ENCODE measurements at places on chromosomes 4 and X.

DNA sequence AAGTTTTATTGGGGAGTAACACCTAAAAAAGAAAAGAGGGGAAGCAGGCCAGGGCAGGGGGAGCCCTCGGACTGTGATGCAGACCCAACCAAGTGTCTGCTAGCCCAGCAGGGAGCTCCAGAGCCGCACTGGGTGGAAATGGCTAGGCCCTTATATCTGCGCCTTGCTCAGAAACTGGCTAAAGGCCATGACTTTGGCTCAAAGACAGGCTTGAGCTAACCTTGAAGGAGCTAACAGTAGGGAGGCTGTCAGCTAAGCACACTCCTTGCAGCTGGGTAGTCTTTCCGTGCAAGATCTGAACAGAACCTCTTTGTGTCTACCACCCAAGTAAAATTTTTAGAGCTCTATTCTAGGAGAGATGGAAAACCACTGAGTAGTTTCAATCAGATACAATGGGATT lies 43.0 kb downstream of the SEPSECS start:
- DNase-seq: no peak

- DNase-seq: peak; percentile 39
Measured at GRCh38 chr4:76090241-76090691, 15.8 kb downstream of the ART3 start.

GRCh38 chrX:63747331-63747730 lies 37.7 kb downstream of the ARHGEF9 start:
- no peak for DNase-seq

GRCh38 chr4:86338989-86339388 lies 20.9 kb downstream of the MAPK10 start:
- no peak for DNase-seq

GRCh38 chrX:151370906-151371305 lies 26.1 kb upstream of the VMA21 start:
- DNase-seq: no peak

DNA sequence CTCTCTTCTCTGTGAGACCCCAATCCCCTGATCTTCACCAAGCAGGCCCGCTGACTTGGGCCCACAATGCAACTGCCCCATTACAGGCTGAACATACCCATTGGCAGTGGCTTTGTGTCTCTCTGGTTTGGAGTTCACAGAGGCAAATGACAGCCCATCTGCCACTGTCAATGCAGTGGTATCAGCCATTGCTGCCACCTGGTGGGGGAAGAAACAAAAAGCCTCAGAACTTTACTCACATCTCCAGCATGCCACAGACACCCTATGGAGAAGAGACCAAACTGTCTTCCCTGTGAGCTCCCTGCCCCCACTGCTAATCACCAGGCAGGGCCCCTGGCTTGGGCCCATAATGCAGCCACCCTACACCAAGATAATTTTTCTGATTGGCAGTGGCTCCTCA lies 729.3 kb upstream of the ACTRT1 start:
- peak; percentile 12 for DNase-seq

- no peak for DNase-seq
Measured at GRCh38 chr4:176334066-176334465, 14.3 kb downstream of the SPCS3 start.

GRCh38 chr4:139609647-139610046 lies 53.6 kb upstream of the SETD7 start:
- no peak for DNase-seq

DNA sequence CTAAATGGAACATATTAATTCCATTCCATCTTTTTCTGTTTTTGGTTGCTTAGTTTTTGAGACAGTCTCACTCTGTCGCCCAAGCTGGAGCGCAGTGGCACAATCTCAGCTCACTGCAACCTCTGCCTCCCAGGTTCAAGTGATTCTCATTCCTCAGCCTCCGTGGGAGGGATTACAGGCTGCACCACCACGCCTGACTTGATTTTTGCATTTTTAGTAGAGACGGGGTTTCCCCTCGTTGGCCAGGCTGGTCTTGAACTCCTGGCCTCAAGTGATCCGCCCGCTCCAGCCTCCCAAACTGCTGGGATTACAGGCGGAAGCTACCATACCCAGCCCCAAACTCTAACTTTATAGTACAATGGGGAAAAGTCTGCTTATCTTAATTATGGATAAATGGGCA lies 11.2 kb downstream of the HNRNPD start:
- no peak for DNase-seq

- no peak for DNase-seq
Measured at GRCh38 chr4:41999321-41999720, 9.0 kb downstream of the SLC30A9 start.

DNA sequence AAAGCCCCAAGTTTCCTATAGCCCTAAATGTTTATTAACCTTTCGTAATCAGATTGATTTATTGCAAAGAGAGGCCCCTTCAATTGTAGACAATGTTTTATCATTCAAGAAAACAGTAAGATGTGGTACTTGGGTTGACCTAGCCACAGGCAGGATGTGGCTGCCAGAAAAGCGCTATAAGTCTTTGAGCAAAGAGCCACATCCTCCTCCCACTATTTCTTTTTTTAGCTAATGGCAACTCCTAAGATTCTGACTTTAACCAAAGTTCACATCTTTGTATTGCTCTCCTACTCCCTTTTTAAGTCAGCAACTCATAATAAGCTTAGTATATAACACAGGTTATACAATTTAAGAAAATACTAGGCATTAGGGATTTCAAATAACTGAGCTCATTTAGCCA lies 70.7 kb upstream of the PPP3CA start:
- DNase-seq: peak; percentile 70

- no peak for DNase-seq
Measured at GRCh38 chr4:115769396-115769795, 656.0 kb upstream of the NDST4 start.

GRCh38 chrX:101417190-101417589 lies 9.2 kb downstream of the HNRNPH2 start:
- DNase-seq: no peak

DNA sequence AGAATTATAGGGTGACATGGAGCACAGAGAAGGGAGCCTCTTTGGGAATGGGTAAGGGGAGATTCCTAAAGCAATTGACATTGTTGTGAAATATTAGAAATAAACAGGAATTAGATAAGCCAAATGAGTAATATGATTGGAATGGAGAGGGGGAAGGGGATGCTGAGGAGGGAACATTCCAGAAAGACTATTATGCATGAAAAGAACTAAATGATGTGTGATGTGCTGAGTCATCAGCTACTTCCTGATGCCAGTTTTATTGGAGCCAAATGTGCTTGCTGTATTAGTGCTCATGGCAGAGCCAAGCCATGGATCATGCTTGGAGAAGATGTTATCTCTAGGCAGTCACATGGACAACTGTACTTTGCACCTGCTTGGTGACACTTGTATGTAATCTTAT lies 189.0 kb upstream of the HCCS start:
- DNase-seq: no peak

- DNase-seq: no peak
Measured at GRCh38 chrX:37578045-37578444, 6.6 kb downstream of the LANCL3 start.

GRCh38 chrX:115949900-115950822 lies 220.4 kb upstream of the AGTR2 start:
- no peak for DNase-seq

DNA sequence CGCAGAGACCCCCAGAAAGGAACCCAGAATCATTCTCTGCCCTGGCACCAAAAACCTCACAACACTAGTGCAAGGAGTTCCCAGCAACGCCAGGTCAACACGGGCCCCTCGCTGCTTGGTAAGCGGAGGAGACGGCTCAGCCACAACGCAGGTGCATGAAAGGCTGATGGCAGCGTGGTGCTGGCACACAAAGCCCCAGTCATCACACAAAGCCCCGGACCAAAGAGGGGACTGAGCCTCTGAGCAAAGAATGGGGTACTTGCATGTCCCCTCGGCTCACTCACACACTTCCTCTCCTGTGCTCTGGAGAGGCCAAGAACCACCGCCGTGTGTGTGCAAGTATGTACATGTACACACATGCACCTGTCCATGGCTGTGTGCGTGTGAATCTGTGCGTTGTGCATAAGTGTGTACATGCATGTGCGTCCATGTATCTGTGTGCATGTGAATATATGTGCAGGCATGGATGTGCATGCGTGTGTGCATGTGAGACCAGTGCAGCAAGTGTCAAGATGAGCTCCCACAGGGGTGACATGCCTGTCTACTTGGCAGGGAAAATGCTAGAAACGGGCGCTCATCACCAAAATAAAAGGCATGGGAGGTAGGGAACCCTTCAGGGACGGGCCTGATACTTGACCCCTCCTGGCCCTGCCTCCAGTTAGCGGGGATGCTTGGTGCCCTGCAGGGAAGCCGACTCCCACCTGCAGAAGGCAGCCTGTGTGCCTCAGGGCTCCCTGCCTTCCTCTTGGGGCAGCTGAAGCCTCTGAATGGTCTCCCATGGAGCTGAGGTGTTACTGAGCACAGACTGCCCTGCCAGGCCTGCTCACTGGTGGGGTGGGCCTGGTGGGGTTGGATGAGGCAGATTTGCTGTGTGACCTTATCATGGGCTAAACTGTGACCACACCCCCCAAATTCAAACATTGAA lies 60.4 kb downstream of the ZFYVE28 start:
- DNase-seq: no peak

DNA sequence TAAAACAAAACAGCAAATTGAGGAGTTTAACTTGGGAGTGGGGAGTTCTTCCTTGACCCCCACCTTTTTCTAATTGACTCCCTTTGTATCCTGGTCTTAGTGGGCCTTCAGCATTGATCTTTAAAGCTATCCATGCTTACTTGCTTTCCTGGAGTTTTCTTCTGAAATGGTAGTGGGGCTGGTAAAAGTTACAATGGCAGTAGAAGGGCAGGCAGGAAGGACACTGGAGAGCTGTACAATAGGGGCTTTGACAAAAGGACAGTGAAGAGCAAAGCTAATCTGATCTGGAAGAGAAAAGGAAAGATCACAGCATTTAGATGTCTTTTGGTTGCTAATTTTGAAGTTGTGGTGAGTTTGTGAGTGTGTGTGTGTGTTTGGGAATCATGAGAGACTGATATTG lies 111.5 kb downstream of the MID1 start:
- DNase-seq: no peak

DNA sequence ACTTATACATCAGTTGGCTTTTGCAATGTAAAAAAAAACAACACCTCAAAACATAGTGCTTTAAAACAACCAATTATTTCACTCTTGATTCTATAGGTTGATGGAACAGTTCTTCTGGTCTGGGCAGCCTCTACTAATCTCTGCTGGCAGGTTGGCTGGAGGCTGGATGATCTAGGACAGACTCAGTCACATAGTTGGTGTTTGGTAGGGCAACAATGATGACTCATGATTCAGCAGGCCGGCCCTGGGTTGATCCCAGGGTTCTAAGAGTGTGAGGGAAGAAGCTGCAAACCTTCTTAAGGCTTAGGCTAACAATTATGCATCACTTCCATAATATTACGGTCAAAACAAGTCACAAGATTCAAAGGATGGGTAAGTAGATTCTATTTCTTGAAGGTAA lies 558.2 kb downstream of the ZNF674 start:
- no peak for DNase-seq

DNA sequence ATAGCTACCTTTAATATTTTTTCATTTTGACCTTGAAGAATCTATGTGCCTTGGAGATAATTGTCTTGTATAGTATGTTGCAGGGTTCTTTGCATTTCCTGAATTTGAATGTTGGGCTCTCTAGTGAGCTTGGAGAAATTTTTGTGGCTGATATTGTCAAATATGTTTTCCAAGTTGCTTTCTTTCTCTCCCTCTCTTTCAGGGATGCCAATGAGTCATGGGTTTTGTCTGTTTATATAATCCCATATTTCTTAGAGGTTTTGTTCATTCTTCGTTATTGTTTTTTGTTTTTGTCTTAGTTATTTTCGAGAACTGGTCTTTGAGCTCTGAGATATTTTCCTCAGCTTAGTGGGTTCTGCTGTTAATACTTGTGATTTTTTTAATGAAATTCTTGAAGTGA lies 20.7 kb downstream of the RAB40AL start:
- DNase-seq: no peak

- no peak for DNase-seq
Measured at GRCh38 chr4:148874331-148874730, 432.1 kb upstream of the NR3C2 start.

DNA sequence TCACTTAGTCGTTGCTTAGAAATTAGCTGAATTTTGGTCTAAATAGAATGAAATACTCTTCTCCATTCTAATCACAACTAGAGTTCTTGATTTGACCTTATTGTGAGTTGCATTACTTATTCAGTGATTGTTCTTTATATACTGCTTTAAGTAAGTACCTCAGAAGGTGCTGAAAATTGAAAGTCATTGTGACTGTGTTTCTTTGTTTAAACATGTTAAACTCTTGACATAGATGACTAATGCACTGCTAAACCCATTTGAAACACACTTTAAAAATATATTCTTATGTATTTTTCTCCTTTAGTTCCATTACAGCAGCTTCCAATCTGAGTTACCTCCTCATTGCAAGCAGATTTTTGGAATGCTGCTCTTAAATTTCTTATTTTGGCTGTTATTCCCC lies 9.1 kb downstream of the TSPAN7 start:
- no peak for DNase-seq

- DNase-seq: no peak
Measured at GRCh38 chrX:15033917-15034316, 160.7 kb downstream of the MOSPD2 start.

GRCh38 chr4:658681-659667 lies 15.1 kb downstream of the ATP5ME start:
- DNase-seq: no peak

DNA sequence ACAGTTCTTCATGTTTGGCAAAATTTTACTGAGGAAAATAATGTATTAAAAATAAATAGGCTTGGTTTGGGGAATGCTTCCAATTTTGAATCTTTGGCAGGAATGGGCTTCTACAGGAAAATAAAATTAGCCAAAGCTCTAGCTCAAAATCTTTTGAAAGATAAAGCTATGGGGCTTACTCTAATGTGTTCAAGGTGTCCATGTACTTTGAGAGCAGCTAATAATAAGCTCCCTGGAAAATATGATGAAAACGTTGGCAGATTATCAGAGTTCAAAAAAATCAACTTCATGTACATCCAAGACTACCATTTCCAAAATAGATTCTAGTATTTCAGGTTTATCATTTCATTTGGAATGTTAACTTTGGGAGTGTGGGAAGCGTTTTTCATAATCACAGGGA lies 158.4 kb downstream of the EMCN start:
- no peak for DNase-seq

- no peak for DNase-seq
Measured at GRCh38 chr4:87865960-87866598, 33.3 kb downstream of the MEPE start.

DNA sequence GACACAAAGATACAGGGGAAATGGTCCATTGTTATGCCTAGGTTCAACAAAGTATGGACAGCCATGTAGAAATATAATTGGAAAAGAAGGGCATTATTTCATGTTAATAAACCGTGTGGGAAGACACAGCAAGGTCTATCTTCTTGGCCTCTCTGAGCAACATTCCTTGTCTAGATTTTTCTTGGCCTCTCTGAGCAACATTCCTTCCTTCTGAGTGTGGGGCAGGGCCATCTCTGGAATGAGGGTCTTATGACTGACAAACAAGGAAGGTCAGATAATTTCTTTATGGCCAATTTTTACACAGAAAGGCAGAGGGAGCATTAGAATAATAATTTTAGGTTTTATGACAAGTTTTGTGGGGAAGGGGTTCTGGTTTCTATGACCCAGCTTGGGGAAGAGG lies 24.3 kb upstream of the MAOA start:
- DNase-seq: no peak

Measured in CD4-positive, alpha-beta T cell treated with Interleukin-17A for 1 hour (primary cell).